ENCODE measurements at places on chromosomes 13 and 19.

GRCh38 chr13:113238536-113238935, 29.1 kb downstream of the CUL4A start:
- no peak for DNase-seq

DNA sequence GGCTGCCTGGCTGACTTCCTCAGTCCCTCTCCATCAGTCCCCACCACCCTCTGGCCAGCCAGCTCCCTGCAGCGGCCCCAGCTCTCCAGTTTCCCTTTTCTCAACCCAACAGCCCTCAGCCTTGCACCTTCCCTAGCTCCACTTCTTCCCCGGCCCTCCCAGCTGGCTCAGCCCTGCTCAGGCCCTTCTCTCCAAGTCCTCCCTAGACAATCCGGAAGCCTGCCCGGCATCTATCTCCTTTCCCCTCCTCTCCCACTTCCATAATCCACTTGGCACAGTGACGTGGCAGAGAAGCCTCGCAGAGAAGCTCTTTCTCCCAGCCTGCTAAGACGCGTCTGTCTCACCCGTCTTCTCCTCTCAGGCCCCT, 1.1 kb downstream of the UBXN6 start:
- no peak for DNase-seq

DNA sequence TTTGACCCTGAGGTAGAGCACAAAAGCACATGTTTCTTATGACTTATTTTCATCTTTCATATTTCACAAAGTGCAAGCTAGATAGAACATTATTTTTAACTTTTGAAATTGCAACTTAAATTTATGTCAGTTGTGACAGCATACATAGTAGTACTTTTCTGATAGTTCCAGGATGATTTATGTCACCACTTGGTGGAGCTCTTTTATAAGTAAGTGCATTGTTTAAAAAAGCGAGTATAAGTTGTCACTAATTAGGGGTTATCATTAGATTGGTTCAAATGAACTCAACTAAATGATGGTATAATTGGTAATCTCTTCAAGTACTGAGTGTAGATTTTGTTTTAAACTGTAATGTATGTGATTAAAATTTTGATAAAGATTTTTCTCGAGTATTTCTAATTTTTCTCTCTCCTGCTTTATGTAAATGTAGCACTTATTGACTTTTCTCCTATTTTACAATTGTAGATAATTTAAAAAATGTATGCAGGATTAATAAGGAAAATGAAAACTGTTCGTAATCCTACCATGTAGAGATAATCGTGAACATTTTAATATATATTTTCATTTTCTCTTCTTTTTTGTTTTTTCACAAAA, 31.1 kb downstream of the RB1 start:
- no peak for DNase-seq

GRCh38 chr19:2624537-2625091, 77.9 kb downstream of the GNG7 start:
- DNase-seq, result no peak

- DNase-seq, result no peak
Observed at GRCh38 chr13:27659145-27659865, 37.6 kb downstream of the POLR1D start.

DNA sequence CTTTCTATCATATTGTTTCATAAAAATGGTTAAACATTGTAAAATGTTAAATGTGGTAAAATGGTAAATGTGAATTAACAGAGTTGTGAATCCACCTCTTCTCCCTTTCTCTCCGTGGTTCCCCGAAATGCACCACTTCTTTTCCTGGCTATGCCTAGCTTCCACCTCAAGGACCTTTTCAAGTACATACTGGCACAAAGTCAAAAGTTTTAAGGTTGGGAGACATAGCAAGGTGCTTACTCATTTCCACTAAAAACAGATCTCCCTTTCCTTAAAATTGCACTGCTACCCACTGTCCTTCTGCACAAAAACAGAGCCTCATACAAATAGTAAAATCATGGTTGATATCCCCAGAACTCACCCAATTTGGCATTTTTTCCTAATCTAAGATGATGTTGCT, 558.2 kb downstream of the SLITRK6 start:
- DNase-seq, result no peak

DNA sequence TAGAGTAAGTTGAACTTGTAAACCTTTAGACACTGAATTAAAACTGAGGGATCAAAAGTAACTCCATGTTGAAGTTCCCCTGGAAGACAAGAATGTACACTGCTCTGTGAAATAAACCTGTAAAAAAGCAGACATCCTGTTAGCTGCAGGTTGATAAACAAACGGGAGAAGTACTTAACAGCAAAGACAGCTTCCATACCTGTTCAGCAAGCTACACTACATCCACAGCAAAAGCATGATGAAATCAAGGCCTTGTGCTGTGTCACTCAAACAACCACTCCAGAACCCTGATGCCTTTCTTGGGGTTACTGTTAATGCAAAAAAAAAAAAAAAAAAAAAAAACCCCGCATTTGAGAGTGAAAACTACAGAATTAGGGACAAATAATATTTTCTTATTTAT, 20.8 kb downstream of the ANKRD10 start:
- no peak for DNase-seq

DNA sequence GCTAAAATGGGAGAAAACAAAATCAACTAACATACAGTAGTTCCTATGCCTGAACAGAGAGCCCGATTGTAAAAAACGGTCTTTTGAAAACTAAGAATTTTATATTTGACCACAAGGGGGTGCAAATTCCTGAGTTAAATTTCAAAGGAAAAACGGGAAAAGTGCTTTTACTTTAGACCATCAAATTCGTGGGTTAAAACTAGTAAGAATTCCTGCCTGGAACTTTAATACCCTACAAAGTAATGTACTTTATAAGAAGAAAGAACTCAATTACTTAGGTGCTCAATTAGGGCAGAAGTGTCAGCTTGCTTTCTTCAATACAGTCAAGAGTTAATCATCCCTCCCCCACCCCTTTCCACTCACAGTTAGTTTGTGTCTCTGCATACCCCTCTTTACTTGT, 69.8 kb downstream of the KCNRG start:
- DNase-seq, result no peak

DNA sequence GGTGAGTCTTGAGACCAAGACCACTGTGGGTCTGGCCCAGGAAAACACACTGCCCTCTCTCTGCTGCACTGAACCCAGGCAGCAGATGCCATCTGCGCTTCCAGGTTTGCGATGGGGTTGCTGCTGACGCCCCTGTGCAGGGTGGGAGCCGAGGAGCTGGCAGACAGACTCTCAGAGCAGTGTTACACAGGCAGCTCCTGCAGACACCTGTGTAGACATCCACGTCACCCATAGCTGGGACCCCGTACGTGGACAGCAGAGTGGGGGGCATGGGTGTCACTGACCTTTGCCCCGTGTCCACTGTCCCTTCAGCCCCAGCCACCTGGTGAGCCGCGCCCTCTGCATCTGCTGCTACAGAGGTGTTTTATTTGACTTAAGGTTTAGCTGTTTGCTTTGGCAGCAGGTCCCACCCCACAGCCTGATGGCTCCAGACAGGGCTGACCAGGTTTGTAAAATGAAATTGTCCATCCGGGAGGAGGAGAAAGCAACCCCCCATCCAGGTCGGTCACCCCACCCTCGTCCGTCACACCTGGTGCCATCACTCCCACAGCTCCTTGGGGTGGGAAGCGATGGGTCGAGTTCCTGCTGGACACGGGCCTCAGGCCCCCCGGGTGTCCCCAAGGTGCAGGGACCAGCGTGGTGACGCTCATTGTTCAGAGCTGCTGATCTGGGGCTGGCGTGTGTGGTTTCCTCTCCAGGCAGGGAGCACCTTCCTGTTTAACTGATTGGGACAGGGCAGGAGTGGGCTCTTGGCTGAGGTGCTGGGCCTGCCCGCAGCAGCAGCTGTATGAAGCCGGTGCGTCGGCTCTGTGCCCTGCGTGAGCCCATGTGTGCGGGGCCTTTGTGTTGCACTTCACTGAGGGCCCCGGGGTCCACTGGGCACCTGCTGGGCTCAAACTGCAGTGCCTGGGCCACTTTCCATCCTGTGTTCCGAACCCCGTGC, 28.4 kb downstream of the MCF2L start:
- no peak for DNase-seq

DNA sequence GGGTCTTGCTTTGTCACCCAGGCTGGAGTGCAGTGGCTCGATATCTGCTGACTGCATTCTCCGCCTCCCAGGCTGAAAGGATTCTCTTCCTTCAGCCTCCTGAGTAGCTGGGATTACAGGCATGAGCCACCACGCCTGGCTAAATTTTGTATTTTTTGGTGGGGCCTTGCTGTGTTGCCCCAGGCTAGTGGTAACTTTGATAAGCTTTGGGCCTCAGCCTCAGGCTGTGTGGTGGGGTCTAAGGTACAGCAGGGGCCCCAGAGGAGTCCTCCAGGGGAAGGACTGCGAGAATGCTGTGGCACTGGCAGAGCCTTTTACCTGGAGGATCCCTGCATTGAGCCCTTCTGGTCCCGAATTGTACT, 7.2 kb downstream of the DOT1L start:
- DNase-seq, result no peak

- DNase-seq, result no peak
Observed at GRCh38 chr13:41645331-41645730, 188.0 kb downstream of the RGCC start.

DNA sequence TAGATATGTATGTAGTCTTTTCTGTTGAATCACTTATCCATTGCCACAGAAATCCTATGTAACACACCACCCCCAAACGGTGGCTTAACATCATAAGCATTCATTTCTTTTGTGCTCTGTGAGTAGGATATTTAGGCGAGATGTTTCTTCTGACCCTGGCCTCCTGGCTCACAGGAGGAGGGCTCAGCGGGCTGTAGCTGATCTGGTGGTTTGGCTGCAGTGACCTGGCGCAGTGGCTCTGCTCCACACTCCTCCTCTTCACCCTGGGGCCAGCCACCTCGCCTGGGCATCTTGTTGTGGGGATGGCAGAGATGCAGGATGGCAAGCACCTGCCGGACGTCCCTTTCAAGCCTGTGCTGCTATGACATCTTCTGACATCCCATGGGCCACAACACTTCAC, 147.1 kb upstream of the IRS2 start:
- no peak for DNase-seq

GRCh38 chr19:19534556-19535265, 3.4 kb upstream of the CILP2 start:
- no peak for DNase-seq

- no peak for DNase-seq
Observed at GRCh38 chr13:48500652-48501197, 32.2 kb downstream of the RCBTB2 start.

GRCh38 chr13:86900906-86901305, 770.3 kb upstream of the SLITRK5 start:
- DNase-seq, result no peak

DNA sequence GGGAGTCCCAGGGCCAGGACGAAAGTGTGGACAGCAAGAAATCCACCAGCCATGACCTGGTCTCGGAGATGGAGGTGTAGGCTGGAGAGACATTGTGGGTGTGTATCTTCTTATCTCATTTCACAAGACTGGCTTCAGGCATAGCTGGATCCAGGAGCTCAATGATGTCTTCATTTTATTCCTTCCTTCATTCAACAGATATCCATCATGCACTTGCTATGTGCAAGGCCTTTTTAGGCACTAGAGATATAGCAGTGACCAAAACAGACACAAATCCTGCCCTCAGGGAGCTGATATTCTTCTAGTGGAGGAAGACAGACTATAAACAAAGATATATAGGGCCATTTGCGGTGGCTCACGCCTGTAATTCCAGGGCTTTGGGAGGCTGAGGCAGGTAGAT, 7.4 kb upstream of the DHX34 start:
- DNase-seq, result no peak

DNA sequence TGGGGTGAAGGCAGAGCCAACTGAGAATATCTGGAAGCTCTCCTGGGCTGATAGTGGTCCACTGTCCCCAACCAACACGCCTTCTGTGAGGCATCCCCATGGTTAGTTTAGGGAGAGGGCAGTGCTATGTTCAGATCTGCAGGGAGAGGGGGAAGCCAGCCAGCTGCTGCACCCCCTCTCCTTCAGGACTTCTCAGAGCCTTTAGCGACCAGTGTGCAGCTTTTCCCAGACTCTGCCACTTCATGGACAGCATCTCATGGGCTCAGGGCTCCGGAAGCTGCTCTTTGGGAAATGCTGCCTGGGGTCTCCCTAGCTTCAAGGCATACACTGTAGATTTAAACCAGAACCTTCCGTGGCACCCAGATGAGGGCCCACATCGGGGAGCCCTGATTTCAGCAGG, 33.5 kb downstream of the TMED1 start:
- no peak for DNase-seq

- DNase-seq, result no peak
Observed at GRCh38 chr19:11377756-11378155, 3.3 kb downstream of the SWSAP1 start.

GRCh38 chr19:10450191-10450852, 30.0 kb downstream of the PDE4A start:
- DNase-seq, result no peak

DNA sequence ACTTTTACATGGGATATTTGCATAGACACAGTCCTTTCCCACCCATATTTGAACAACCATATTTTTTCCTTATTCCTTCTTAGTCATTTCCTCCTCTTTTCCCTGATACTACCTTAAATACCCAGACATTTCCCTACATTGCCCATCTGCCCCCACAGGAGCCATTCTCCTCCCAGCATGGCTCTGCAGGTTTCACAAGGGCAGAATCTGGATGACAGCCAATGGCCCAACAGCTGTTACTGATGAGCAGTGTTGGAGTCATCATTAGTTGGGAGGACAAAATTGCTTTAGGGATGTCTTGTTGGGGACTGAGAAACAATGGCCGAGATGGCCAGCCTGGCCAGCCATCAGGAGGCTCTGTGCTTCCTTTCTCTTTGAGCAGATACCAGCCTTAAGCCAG, 209.5 kb downstream of the KLF5 start:
- DNase-seq, result no peak

DNA sequence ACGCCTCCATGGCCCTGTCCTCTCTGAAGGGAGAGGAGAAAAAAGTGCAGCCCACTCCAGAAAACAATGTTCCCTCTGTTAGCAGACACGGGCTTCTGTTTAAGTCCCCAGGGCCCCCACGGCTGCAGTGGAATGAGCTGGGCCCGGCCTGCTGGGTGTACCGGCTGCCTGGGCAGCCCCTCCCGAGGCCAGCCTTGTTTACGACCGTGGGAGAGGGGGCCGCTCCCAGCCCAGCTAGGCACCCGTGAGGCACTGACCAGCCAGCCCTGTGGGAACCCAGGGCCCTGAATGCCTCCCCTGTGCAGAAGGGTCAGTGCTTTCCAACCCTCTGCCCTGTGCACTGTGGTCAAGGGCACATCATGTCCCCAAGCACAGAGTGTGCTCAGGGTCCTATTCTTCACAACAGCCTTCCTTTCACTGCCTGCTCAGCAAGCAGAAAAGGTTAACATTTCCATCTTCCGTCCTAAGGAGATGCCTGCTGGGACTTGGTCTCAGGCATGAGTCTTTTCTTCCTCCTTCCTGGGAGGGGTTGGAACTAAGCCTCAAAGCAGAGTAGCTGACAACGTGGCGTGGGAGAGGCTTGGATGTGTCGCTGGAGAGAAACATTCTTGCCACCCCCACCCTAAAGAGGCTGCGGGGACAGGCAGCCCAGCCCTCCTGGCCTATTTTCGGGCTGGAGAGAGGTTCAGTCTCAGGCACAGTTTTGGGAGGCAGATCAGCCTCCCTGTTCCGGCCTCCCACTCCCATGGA, 90.1 kb downstream of the RGCC start:
- no peak for DNase-seq

GRCh38 chr13:44902738-44903137, 86.5 kb downstream of the NUFIP1 start:
- no peak for DNase-seq

- DNase-seq, result no peak
Observed at GRCh38 chr13:44667943-44668342, 91.8 kb upstream of the TSC22D1 start.

GRCh38 chr13:48775285-48775684, 121.6 kb downstream of the CYSLTR2 start:
- DNase-seq, result no peak

Data from stimulated activated CD4-positive, alpha-beta T cell treated with anti-CD3 and anti-CD28 coated beads, Interleukin-1b, Interleukin-23, amount 100 ng/mL, for 4 hours (primary cell).